G401 (cell line): ENCODE measurements at places on chromosomes 6 and 20. TPM values are rescaled to one million over a fixed set of nuclear protein-coding genes. Genes with fewer than 3 reads are reported as not detected.

ERVFRD-1 gene
- total RNA-seq = 0.17 TPM in 1 of 2 replicates, not detected in the other

OPRM1 gene
- total RNA-seq = not detected in 2 replicates

PRDM1 gene
- total RNA-seq = not detected in 2 replicates

GJA10 gene
- not detected in 2 replicates for total RNA-seq

FILIP1 gene
- not detected in 2 replicates for total RNA-seq

GNAS-AS1 gene
- not detected in 2 replicates for total RNA-seq

SLC22A2 gene
- not detected in 2 replicates for total RNA-seq

HCRTR2 gene
- not detected in 2 replicates for total RNA-seq

OR12D3 gene
- total RNA-seq = not detected in 2 replicates

C20orf141 gene
- total RNA-seq = not detected in 2 replicates

ETV7 gene
- 1.7 and 2.7 TPM in 2 replicates for total RNA-seq

MTO1 gene
- total RNA-seq = 19.0 and 31.0 TPM in 2 replicates

NKAIN4 gene
- total RNA-seq = 6.8 and 11.3 TPM in 2 replicates

LY6G6D gene
- not detected in 2 replicates for total RNA-seq

CAP2 gene
- 1.0 and 5.3 TPM in 2 replicates for total RNA-seq

ISM1 gene
- total RNA-seq = not detected in 2 replicates

IL17F gene
- total RNA-seq = not detected in 2 replicates

RAET1G gene
- not detected in 2 replicates for total RNA-seq

CNR1 gene
- not detected in 2 replicates for total RNA-seq

SAMD10 gene
- total RNA-seq = 1.4 TPM in 1 of 2 replicates, not detected in the other

NR2E1 gene
- total RNA-seq = 0.31 TPM in 1 of 2 replicates, not detected in the other

TNF gene
- 0.14 TPM in 1 of 2 replicates, not detected in the other for total RNA-seq

CLPSL1 gene
- not detected in 2 replicates for total RNA-seq

OR2H2 gene
- not detected in 2 replicates for total RNA-seq

FAM209B gene
- total RNA-seq = not detected in 2 replicates

SCRT2 gene
- total RNA-seq = not detected in 2 replicates

IPCEF1 gene
- total RNA-seq = not detected in 2 replicates

PTCRA gene
- not detected in 2 replicates for total RNA-seq

SAMD5 gene
- total RNA-seq = under 0.01 TPM in 1 of 2 replicates, not detected in the other

PPIL6 gene
- total RNA-seq = 2.8 and 4.2 TPM in 2 replicates

ANGPT4 gene
- total RNA-seq = not detected in 2 replicates

ZCCHC3 gene
- total RNA-seq = 74.3 and 75.1 TPM in 2 replicates

EPHA7 gene
- total RNA-seq = 0.98 and 1.5 TPM in 2 replicates

NKAPL gene
- total RNA-seq = not detected in 2 replicates

ELMO2 gene
- total RNA-seq = 18.7 and 45.5 TPM in 2 replicates

MTRF1L gene
- 8.0 and 29.1 TPM in 2 replicates for total RNA-seq

CYP24A1 gene
- total RNA-seq = 0.27 TPM in 1 of 2 replicates, not detected in the other

RTF2 gene
- 69.3 and 82.8 TPM in 2 replicates for total RNA-seq

TNFRSF6B gene
- not detected in 2 replicates for total RNA-seq
